Kidney (tissue), 22 donors: ENCODE measurements at places on chromosomes 16 and 17. TPM values are rescaled to one million over a fixed set of nuclear protein-coding genes. Genes with fewer than 3 reads are reported as not detected.

Gene TEPSIN
- 42.8 TPM for total RNA-seq

GRCh38 chr16:68219725-68220351 lies 16.1 kb downstream of the ESRP2 start:
- H3K27me3 ChIP-seq: no peaks in the 10 kb centered on the region
- no peaks in the 10 kb centered on the region for H3K36me3 ChIP-seq
- no peak overlapping the region for H3K27ac ChIP-seq
- H3K4me3 ChIP-seq: no peak overlapping the region
- no peak for DNase-seq
- no peaks in the 10 kb centered on the region for H3K4me1 ChIP-seq

DNA sequence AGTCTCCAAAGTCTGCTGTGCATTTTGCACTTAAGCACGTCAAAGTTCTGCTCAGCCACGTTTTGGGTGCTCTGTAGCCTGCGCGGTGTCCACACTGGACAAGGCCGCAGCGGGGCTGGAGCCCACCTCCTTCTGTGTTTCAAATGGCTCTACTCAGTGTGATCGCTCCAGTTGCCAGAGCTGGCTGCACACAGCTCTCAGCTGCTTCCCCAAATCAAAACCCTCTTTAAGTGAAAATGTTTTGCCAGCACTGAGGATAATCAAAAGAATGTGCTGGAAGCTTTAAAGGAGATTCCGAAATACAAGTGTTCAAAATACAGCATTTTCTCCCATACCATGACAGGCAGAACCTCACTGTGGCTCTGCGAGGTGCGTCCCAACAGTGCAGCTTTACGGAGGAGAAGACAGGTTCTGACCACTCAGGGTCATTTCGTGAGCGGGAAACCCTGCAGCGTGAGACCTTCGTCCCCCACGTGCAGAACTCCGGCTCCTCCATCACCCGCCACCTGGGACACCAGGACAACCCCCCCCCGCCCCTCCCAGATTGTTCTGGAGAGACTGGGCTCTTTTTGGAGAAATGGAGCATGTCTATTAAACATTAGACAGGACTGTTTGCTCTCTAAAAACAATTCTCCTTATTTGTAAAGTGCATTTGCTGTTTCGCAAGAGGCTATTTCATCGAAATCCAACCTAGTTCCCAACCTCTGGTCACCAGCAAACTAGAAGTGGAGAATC lies 16.6 kb downstream of the TBC1D16 start:
- DNase-seq: no peak
- no peaks in the 10 kb centered on the region for H3K27me3 ChIP-seq
- no peaks in the 10 kb centered on the region for H3K36me3 ChIP-seq
- H3K27ac ChIP-seq: peak overlapping the region; percentile 2
- H3K4me3 ChIP-seq: no peak overlapping the region
- no peaks in the 10 kb centered on the region for H3K4me1 ChIP-seq

GRCh38 chr16:67305216-67306071 lies 21.1 kb downstream of the KCTD19 start:
- H3K4me1 ChIP-seq: no peaks in the 10 kb centered on the region
- no peak for DNase-seq
- H3K4me3 ChIP-seq: no peak overlapping the region
- no peak overlapping the region for H3K27ac ChIP-seq
- H3K27me3 ChIP-seq: no peaks in the 10 kb centered on the region
- no peaks in the 10 kb centered on the region for H3K36me3 ChIP-seq

Gene VWA3A
- 0.76 TPM for total RNA-seq

Gene PIK3R6
- total RNA-seq: 2.3 TPM

Gene GFAP
- 1.4 TPM for total RNA-seq

Gene LYZL6
- not detected for total RNA-seq

GRCh38 chr17:28846231-28846630 lies 3.6 kb upstream of the FAM222B start:
- no peak overlapping the region for H3K4me3 ChIP-seq
- no peak overlapping the region for H3K27ac ChIP-seq
- no peaks in the 10 kb centered on the region for H3K4me1 ChIP-seq
- no peak for DNase-seq
- H3K36me3 ChIP-seq: no peaks in the 10 kb centered on the region

GRCh38 chr17:58677194-58677880 lies 14.5 kb downstream of the TEX14 start:
- no peak for DNase-seq
- no peaks in the 10 kb centered on the region for H3K36me3 ChIP-seq
- no peaks in the 10 kb centered on the region for H3K4me1 ChIP-seq
- H3K27ac ChIP-seq: no peak overlapping the region
- H3K4me3 ChIP-seq: no peak overlapping the region
- H3K27me3 ChIP-seq: no peaks in the 10 kb centered on the region

Gene PABPN1L
- total RNA-seq: not detected

DNA sequence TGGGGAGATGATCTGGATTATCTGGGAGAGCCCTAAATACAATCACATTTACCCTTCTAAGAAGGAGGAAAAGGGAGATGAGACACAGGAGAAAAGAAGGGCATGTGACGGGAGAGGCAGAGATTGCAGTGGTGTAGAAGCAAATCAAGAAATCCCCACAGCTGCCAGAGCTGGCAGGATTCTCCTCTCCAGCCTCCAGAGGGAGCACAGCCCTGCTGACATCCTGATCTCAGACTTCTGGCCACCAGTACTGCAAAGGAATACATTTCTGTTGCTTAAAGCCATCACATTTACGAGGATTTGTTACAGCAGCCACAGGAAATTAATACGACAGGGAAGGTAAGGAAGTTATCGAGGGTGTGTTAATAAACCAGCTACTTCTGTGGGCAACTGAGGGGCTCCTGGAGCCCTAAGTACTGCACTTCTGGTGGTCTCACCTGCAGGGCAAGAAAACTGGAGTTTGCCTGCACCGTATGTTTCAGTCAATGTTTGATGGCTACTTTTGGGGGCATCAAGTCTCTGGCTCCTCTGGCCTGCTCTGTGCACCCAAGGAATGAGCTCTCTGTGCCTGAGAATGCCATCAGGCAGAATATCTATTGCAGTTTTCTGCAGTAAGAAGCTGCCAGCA lies 22.9 kb upstream of the CDH13 start:
- H3K27ac ChIP-seq: no peak overlapping the region
- no peaks in the 10 kb centered on the region for H3K36me3 ChIP-seq

Gene NPTX1
- total RNA-seq: 0.31 TPM

DNA sequence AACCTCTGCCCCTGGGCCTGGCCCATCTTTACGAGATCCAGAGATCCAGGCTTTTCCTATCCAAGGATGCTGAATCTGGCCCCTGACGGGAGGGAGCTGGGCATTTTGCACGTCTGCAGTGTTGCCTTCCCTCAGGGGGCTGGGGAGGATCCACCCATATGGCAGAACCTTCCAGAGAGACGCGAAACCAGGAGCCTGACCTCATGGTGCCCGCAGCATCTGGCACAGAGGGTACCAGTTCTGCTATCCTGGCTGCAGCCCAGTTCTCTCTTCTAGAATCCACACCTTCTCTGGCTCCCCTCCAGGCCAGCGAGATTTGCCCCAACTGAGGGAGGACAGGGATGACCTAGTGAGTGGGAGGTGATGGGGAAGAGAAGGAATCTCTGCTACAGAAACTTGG lies 20.5 kb upstream of the ZNF652 start:
- no peak overlapping the region for H3K4me3 ChIP-seq
- H3K27ac ChIP-seq: no peak overlapping the region
- H3K4me1 ChIP-seq: no peaks in the 10 kb centered on the region
- H3K27me3 ChIP-seq: no peaks in the 10 kb centered on the region

DNA sequence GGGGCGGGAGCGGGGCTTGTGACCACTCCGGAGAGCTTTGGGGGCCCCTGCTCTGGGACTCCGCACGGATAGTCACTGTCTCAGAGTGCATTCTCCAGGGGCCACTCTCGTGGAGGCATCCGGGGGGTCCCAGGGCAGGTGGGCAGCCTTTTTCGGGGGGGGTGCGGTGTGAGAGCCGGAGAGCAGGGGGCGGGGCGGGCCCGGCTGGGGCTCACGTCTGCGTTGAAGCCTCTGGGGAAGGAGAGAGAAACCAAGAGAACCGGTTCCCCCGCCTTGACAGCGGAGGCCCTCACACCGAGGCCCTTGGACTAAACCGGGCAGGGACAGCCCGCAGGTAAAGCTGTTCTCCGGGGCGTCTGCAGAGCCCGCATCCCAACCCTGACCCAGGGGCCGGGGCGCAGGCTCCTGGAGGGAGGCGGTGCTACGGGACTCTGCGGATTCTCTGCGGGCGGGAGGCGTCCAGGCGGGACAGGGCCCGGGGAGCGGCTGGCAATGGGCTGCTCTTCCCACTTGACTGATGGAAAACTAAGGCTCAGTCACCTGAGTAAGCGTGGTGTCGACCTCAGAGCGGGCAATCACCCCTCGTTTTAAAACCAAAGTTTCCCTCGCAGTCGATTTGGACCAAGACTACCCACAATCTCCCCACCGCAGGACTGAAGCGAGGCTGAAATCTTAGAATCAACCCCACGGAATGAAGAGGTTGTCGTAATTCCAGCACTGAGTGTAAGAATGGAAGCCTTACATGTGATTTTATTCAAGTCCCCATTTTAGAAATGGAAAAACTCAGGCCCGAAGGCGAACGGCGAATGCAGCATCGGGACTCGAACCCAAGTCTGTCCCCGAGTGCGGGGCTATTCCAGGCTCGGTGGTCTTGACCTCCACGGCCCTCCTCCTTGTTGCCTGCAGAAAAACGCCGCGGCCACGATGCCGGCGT lies 49.6 kb upstream of the AMZ2 start:
- H3K36me3 ChIP-seq: no peaks in the 10 kb centered on the region
- H3K4me3 ChIP-seq: no peak overlapping the region
- H3K27ac ChIP-seq: no peak overlapping the region
- H3K27me3 ChIP-seq: peaks cover 38% of the 10 kb centered on the region

GRCh38 chr17:59167571-59168001 lies 12.0 kb downstream of the PRR11 start:
- no peak overlapping the region for H3K27ac ChIP-seq
- no peak overlapping the region for H3K4me3 ChIP-seq
- H3K27me3 ChIP-seq: no peaks in the 10 kb centered on the region
- no peaks in the 10 kb centered on the region for H3K36me3 ChIP-seq
- DNase-seq: no peak

Gene LMF1
- 28.6 TPM for total RNA-seq

GRCh38 chr16:7324321-7324720 lies 8.3 kb upstream of the RBFOX1 start:
- no peaks in the 10 kb centered on the region for H3K36me3 ChIP-seq
- no peaks in the 10 kb centered on the region for H3K4me1 ChIP-seq
- no peak overlapping the region for H3K4me3 ChIP-seq

Gene NPIPA2
- total RNA-seq: 3.7 TPM

DNA sequence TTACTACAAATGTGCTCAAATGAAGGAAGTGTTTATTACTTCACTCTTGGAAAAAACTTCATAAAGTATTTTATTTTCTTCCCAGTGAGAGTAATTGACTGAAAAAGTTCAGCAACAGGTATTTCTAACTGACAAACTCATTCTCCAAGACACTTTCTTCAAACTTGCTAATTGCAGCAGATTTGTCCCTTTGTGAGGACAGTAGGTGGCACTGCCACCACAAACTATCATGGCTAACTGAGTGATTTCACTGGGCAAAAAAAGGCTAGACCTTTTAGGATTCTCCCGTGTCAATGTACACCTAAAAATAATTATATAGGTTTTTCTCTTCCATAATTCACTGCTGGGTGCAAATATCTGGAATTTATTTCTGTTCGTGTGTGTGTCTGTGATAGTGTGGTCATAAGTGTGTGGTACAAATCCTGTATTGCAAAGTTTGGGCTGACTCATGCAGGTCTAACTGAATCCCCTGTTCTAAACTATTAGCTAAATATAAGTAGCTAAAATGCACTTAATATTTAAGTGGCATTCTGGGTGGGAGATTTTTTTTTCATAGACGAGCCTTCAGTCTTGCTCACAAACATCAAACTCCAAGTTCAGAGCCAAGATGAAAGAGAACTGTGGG lies 3.9 kb downstream of the HS3ST3A1 start:
- no peak overlapping the region for H3K4me3 ChIP-seq
- H3K27me3 ChIP-seq: peaks cover 2% of the 10 kb centered on the region
- H3K36me3 ChIP-seq: no peaks in the 10 kb centered on the region

DNA sequence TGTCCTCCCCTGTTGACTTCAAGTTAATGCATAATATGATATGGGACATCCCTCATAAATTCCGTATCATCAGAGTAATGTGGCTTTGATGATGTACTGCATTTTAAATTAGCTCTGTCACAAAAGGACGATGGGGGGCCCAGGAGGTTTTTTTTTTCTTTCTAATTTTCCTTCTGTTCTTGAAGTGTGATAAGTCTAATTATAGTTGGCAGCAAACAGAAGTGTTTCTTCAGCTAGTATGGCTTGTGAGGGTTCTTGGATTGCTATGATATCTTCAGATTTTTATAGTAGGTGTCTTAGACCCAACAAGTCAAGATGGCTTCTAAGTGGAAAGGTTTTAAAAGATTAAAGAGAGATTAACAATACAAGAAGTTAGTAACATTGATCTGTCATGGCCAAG lies 796.2 kb upstream of the RBFOX1 start:
- H3K36me3 ChIP-seq: no peaks in the 10 kb centered on the region
- H3K27ac ChIP-seq: no peak overlapping the region
- no peak for DNase-seq
- no peak overlapping the region for H3K4me3 ChIP-seq
- no peaks in the 10 kb centered on the region for H3K27me3 ChIP-seq

DNA sequence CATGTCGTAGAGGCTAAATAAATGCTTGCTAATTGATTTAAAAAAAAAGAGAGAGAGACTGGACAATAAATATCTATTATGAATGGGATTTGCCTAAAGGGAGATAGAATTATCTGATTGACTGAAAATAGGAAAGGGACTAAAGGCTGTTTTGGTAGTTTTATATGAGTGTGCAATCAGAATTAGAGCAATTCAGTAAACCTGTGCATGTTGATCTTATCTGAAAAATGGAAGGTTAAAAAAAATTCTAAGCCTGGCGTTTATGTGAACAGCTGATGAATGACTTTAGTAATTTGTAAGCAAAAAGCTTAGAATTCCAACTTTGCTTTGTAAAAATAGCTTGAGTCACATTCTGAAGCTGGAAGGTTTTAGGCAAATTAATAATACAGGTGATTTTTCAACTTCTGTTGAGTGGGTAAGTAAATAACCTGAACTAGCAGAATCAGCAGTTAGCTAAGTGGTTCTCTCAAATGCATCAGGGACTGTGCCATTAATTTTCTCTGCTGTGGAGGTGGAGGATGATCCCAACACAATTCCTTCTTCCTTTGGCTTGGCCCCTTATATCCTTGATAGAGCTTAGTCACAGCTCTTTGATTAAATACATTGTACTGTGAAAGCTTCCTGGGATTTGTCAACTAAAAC lies 254.4 kb downstream of the PHKB start:
- DNase-seq: no peak
- no peak overlapping the region for H3K4me3 ChIP-seq
- no peak overlapping the region for H3K27ac ChIP-seq
- H3K27me3 ChIP-seq: no peaks in the 10 kb centered on the region
- H3K4me1 ChIP-seq: no peaks in the 10 kb centered on the region

- DNase-seq: no peak
- H3K4me1 ChIP-seq: peaks cover 27% of the 10 kb centered on the region
- no peaks in the 10 kb centered on the region for H3K27me3 ChIP-seq
- no peaks in the 10 kb centered on the region for H3K36me3 ChIP-seq
- peak overlapping the region; percentile 88 for H3K27ac ChIP-seq
Measured at GRCh38 chr17:81398176-81398831, 3.0 kb downstream of the BAHCC1 start.
